Erythroblast (primary cell): ENCODE measurements at places on chromosomes 6 and 20.

DNA sequence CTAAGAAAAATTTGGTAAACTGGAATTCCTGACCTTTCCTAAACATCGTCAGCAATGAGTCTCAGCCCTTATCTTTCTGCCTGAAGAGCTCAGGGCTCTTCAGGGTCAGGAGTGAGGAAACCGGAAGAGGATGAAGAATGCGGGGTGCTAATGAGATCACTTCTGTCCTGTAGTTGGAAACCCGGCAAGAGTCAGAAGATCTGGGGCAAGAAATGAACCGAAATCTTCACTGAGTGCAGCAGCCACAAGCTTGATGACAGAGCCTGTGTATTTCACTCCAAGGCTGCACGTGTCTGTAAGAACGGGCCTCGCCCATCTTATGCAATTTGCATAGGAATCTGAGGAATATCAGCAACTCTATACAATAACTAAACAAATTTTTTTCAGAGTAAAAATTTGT lies 60.4 kb upstream of the QKI start:
- DNase-seq, result no peak

DNA sequence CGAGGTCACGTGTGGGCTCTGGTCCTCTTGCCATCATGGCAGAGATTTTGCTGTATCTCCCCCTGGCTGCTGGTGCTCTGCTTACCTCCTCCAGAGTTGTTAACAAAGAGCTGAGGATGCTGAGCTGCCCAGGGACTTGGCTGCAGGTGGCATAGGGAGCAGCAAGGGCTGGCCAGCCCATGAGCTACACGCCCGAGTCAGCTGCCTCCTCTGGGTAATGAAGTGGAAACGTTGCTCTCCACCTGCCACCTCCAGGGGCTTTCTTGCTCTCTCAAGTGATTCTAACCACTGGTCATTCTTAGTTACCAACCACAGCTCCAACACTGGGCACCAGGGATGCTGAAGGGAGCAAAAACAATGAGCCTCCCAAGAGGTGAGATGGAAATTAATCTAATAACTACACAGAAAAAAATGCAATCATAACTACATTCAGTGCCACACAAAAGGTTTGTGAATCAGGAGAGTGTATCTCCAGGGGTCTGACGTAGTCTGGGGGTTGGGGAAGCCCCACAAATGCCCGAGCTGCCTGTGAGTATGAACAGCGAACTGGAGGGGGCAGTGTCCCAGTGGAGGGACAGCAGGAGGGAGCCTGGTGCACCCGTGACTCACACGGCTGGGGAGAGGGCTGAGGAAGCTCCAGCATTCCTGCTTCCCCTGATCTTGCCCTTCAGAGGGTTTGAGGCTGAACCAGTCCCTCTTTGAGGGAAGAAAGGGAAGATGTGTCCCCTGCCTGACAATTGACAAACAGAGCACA lies 78.7 kb downstream of the CDH26 start:
- DNase-seq, result no peak

GRCh38 chr6:52176550-52176949 lies 9.6 kb upstream of the IL17A start:
- no peak for DNase-seq

GRCh38 chr20:4925842-4926530 lies 75.3 kb downstream of the SLC23A2 start:
- no peak for DNase-seq

DNA sequence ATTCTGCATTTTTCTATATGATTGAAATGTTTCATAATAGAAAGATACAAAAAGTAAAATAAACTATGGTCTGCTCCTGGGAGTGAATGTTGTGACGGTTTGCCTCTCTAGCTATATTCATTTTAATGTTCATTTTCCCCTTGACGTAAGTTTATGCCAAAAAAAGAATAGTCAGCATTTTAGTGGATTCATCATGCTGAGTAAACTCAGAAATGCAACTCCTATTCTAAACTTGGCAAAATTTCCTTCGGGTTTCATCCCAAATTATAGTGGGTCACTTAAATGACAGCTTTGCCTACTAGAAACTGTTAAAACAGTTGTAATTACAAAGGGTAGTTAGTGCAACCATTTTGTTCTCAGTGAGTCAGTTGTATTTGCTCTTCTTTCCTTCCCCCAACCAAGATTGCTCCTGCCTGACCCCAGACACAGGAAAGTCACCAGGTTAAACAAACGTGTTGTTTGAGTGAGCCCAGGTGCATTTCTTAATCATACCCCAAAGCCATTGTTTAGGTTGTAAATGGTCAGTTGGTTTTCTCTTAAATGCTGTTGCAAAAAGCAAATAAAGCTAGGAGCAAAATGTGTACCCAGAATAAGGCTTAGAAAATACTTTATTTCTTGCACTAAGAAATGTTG lies 482.3 kb upstream of the SOX4 start:
- DNase-seq, result no peak

- DNase-seq, result no peak
These were observed 114.4 kb downstream of the MTHFD1L start for GRCh38 chr6:150979826-150980350.

- no peak for DNase-seq
These were observed 40.9 kb upstream of the FLRT3 start for GRCh38 chr20:14378326-14378725.

GRCh38 chr6:81063891-81064290 lies 688.6 kb downstream of the TENT5A start:
- DNase-seq, result no peak

GRCh38 chr6:70673601-70674000 lies 5.9 kb downstream of the SMAP1 start:
- peak; percentile 37 for DNase-seq

- DNase-seq, result no peak
These were observed 7.3 kb downstream of the SDCBP2 start for GRCh38 chr20:1321654-1321939.

DNA sequence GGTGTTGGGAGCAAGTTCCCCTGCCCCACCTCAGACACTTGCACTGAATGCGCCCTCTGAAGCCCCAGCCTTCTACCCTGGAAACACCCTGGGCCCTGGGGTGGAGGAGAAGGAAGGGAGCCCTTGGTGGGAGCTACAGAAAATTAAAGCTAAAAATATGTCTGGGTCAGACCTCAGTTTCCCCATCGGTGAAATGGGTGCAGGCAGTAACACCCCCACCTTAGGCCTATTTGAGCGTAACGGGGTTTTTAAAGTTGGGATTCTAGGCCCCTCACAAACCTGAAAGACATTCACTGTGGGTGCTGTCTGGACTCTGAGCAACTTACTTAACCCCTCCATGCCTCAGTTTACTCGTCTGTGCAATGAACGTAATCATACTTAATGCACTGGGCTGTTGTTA lies 19.3 kb upstream of the CDH22 start:
- DNase-seq, result no peak

- peak; percentile 7 for DNase-seq
These were observed 166.8 kb upstream of the GRIK2 start for GRCh38 chr6:101226677-101227135.

DNA sequence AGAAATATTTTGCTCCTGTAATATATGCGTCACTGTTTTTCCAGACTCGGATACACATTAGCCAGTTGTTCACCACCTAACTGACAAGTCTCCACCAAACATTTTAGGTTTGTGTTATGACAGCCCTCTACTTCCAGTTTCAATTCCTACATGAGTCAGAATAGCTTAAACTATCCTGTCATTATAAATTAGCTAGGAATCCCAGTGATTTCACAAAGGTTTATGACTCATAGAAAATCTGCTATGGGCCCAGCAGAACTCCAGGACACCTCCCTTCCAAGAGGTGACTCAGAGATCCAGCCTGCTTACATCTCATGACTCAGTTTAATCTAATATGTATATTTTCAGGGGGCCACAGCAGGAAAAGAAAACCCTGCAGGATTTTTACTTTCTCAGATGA lies 17.4 kb upstream of the PLCB4 start:
- DNase-seq, result no peak
